ENCODE measurements at places on chromosomes 1 and 21.

- DNase-seq = no peak
These were observed 26.7 kb upstream of the GLIS1 start for GRCh38 chr1:53765657-53766056.

GRCh38 chr1:61380561-61380960 is 298.2 kb downstream of the NFIA start:
- DNase-seq = no peak

DNA sequence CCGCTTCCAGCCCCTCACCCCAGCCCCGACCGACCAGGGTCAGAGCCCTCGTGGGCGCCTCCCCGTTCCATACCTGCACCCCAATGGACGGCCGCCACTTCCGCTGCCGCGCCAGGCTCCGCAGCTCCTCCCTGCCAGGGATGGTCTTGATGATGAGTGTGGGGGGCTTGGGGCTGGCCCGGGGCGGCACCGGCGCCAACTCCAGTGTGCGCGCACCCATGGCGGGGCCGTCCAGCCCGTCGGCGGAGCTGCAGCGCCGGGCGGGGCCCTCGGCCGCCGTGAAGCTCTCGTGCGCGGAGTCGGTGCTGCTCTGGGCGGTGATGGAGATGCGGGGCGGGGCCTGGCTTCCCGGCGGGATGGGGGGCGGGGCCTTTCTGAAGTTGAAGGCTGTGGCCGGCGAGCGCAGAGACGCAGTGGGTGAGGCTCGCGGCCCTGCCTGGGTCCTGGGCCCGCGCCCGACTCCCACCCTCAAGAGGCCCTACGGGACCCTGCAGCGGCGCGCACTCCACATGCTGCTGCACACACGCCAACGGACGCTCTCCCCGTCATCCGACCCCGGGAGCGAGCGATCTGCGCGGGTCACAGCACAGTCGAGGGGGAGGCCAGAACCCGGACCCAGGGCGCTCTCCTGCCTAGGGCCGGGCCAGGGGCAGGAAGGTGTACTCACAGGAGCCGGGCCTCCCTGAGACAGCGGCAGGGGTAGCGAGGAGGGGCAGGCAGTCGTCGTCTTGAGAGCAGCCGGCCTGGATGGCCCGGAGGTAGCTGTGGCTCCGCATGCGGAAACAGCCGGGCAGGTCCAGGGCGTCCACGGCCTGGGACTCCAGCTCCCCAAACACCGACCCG is 26.1 kb upstream of the SMIM12 start:
- DNase-seq = peak; percentile 49

DNA sequence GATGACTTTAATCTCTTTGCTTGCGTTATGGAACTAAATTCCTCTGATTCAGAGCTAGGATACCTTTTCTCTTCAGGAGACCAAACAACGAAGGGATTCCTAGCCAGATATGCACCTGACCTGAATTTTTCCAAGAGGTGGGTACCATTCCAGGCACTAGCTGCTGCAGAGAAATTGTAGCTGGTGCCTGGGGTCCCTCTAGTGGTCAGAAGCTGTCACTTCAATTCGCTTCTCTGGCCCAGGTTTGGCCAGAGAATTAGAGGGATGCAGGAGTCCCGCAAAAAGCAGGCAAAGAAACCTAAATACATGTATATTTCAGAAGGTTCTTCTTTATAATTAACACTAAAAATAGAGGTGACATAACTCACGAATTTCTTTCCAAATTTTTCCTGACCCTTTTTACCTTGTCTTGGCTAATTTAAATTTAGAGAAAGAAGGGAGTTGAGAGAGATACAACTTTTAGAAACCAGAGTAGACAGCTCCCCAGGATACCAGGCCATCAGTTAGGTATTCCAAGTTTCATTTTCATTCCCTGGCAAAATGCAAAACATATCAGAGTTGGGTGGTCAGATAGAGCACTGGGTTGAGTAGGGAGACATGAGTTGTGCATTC is 9.6 kb downstream of the ACKR1 start:
- DNase-seq = peak; percentile 18

- no peak for DNase-seq
These were observed 147.6 kb downstream of the ADSS2 start for GRCh38 chr1:244304156-244304555.

- DNase-seq = no peak
These were observed 127.6 kb upstream of the C1orf105 start for GRCh38 chr1:172292840-172293239.

DNA sequence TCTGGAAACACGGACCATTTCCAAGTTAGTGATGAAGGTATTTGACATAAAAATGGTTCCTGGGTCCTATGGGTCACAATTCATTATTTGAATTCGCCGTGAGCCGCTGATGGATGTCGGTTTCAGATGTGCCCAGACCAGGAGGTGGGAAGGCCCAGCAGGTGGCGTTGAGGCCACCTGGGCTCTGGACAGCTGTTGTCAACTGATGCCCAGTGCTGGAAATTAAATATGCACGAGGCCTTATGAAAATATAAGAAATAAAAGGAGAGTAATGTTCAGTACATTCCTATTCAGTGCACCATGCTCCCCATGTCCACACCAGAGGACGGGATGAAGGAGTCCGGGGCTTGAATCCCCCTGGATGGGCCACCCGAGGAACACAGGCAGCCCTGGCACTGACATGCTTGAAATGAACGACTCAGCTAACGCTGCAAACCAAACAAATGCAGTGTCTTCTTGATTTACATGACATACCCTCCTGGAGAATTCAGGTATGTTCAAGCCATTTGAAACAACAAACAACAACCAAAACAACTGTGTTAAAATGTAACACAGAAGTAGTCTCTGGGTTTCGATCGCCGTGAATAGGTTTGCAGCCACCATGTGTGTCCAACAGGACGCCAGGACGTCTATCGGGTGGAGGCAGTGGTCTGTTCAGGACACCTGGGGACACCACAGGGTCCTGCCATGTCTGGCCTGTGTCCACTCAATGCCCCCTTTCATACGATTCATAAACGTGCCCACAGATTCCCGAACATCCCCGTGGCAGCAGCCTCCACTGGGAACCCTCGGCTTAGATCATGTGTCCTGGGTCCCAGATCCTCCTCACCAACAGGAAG is 6.1 kb downstream of the TFF3 start:
- no peak for DNase-seq

- no peak for DNase-seq
These were observed 24.0 kb downstream of the C1QB start for GRCh38 chr1:22676916-22677583.

DNA sequence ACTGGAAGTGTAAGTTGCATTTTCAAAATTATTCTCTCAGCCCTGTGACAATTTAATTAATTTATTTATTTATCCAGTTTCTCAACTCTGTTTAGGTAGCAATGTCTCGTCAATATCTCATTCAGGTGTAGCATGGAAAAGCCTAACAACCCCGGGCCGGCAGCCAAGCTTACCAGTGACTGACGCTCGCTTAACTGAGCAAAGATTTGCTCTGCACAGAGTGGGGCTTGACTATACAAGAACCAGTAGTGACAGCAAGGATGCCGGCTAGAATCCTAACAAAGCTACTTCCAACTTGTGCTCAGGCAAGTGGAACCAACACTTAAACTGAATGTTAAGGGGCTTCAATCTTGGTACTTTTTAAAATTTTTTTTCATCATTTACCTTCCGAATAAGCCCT is 80.9 kb upstream of the ESRRG start:
- no peak for DNase-seq

DNA sequence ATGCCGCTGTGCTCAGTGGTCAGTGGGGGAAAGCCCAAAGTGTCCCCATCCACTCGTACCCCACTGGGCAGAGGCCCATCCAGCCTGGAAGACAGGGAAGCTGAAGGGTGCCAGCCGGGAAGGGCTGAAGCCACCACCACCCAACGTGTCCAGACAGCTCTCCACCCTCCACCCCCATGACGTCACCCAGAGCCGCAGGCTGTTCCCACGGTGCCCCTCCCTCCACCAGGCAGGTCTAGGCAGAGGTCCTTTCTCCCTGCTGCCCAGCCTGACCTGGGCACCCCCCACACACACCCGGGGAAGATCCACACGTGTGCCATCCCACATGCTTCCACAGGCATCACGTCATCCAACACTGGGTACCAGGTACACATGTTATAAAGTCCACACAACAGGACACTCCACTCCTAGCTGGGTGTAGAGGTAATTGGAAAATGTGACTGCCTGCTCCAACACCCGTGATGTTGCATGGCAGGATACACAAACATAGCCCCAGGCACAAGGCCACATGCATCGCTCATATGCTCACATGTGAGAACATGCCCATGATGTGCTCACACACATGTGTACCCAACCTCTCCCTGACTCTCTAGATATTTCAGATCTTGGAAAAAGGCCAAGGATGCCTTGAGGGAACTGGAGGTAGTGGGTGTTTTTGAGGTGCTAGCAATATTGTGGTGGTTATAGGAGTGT is 5.1 kb upstream of the ARHGAP30 start:
- no peak for DNase-seq

All from activated CD4-positive, alpha-beta T cell treated with anti-CD3 and anti-CD28 coated beads for 24 hours (primary cell).